ENCODE measurements at places on chromosomes 3 and 15. TPM values are rescaled to one million over a fixed set of nuclear protein-coding genes. Genes with fewer than 3 reads are reported as not detected.

DNA sequence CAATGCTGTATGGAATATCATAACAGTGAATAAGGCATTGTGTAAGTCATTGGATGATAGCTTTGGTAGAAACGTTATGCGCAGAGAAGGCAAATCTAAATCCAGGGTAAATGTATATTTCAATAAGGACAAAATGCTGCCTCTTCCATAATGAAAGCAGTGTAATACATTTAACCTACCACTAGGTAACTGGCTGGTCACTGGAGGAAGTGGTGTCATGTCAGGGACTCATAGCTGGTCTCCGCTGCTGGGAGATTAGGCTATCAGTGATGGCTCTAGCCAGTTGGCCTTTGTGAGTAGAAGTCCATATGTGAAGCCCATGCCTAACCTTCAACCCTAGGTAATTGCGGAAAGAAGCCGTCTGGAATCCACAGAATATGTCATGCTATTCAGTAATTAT, 140.9 kb downstream of the NLGN1 start:
- DNase-seq, result no peak

DNA sequence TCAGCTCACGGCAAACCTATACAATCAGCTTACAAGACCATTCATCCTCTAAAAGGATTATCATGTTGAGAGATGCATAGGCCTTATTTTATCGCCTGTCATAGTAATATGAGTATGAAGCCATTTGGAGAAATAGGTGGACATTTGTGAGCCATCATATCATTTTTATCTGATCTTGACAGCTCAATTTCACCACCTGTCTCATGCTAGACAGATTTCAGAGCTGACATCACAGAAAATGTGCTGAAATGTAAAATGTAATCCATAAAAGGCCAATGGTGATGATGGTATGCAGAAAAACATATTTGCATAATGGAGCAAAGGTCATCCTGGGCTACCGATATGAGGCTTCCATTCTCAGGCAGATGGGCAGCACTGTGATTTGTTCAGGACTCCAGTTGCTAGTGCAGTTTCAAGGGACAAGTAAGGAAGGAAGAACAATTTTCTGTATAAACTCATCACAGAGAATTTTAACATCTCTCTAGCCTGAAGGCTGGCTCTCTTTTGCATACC, 221.5 kb downstream of the ULK4 start:
- DNase-seq, result no peak

- no peak for DNase-seq
Observed at GRCh38 chr3:194905696-194906095, 220.0 kb downstream of the FAM43A start.

DNA sequence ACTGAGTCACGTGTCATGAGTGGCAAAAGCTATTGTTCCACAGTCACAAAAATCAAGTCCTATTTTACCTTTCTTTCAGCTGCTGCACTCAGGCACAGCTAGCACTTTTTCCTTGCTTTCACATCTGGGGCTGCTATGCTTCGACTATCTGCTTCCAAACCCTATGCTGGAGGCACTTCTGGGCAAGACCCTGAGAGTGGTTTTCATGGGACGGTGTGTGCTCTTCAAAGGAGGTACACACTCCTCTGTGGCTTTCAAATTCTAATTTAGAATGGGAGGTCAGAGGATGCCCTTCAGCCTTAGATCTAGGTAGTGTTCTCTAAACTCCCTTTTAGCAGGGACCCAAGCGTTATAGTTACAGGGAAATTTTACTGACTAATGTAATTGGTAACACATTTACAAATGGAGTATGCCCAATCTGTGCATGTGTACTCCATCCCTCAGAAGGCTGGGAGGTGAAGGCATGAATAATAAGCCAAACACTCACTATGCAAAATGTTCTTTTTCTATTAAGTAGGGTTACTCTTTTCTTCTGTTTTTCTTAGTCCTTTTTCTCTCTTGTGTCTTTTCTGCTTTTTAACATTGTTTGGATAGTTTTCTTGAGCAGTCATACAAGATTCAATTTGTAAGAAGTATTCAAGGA, 188.3 kb downstream of the LSAMP start:
- no peak for DNase-seq

DNA sequence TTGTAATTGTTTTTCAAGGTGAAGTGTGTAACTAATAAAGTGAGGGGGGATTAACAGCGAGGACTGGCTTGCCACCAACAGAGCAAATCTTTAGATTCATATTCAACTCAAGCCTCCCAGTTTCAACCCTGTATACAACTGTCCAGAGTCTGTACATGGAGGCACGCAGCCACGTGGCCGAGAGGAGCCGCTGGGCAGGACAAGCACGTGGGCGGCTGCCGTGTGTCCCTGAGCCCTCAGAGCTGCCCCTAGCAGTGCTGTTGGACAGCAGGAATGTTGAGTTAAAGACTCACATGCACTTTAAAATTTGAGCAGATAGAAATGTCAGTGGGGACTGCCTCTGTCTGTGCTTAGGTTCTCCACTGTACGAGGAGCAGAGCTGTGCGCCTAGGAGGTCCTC, 29.4 kb downstream of the ASB7 start:
- DNase-seq, result no peak

TSC22D2 gene
- 16.8 TPM for total RNA-seq

CLRN1 gene
- not detected for total RNA-seq

CXCR6 gene
- total RNA-seq, result not detected

All from spinal cord (tissue), 10 donors.